ENCODE measurements at places on chromosomes 11 and 22.

DNA sequence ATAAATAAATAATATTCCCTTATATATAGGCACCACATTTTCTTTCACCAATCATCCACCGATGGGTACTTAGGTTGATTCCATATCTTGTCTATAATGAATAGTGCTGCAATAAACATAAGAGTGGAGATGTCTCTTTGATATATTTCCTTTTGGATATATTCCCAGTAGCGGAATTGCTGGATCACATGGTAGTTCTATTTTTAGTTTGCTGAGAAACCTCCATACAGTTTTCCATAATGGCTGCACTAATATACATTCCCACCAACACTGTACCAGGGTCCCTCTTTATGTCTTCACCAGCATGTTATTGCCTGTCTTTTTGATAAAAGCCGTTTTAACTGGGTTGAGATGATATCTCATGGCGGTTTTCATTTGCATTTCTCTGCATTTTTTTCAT is 23.6 kb downstream of the PAMR1 start:
- DNase-seq, result no peak

GRCh38 chr11:27830206-27830605 is 130.0 kb upstream of the BDNF start:
- DNase-seq, result no peak

DNA sequence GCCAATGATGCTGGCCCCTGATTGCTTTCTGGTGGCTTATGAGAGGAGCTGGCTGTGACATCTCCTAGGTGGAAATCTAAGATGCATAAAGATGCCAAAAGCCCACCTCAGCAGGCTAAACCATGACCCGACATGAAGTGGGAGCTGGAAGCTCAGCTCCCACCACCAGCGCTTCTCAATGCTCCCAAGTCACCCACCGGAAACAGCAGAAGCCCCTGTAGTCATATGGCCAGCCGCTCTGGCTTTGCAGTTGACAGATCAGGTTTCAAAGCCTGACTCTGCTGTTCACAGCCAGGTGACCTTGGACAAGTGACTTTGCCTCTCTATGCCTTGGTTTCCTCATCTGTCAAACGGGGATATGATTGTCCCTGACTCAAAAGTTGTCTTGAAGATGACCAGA is 29.1 kb upstream of the ANO1 start:
- no peak for DNase-seq

DNA sequence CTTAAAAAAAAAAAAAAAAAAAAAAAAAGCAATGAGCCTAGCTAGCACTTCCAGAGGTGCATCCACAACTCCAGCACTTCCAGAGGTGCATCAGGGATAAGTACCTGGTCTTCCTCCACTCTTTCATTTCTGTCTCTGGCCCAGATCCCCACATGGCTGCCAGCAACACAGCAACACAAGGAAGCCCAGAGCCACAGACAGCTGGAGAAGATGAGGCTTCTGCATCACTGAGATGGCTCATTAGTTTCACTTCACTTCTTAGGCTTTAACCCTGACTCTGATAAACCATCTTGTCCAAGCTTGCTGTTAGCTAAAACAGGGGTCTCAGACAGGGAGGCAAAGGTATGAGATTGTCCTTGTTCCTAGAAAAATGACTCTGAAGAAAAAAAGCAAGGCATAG is 35.6 kb downstream of the PC start:
- no peak for DNase-seq

All from LNCaP clone FGC (cell line).